ENCODE measurements at places on chromosomes 16 and 17. TPM values are rescaled to one million over a fixed set of nuclear protein-coding genes. Genes with fewer than 3 reads are reported as not detected.

DNA sequence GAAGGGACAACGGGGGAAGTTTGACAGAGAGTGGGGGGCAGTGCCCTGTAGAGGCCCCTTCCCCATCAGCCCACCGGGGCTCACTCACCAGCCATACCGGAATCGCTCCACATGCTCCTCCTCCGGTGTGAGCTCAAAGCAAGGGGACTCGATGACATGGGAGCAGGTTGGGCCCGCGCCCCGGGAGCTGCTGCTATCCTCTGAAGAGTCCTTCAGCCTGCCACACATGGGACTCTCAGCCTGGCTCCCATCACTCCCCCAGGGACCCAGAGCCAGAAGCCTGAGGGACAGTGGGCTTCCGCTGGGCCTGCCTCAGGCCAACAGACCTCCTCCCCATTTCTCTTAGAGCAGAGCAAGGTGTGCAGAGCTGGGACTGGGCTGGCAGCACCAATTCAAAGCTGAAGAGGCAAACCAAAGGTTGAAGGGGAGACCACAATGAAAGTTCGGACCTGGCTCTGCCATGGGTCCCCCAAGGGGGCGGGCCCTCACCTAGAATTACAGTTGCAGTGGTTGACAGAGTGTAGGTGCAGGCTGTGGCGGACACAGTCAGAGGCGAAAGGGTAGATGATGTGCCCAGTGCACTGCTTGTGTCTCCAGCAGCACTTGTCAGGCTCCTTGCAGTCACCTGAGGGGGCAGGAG, 7.3 kb downstream of the PROCA1 start:
- H3K36me3 ChIP-seq, result peaks cover 24% of the 10 kb centered on the region
- no peaks in the 10 kb centered on the region for H3K4me1 ChIP-seq
- DNase-seq, result no peak

DNA sequence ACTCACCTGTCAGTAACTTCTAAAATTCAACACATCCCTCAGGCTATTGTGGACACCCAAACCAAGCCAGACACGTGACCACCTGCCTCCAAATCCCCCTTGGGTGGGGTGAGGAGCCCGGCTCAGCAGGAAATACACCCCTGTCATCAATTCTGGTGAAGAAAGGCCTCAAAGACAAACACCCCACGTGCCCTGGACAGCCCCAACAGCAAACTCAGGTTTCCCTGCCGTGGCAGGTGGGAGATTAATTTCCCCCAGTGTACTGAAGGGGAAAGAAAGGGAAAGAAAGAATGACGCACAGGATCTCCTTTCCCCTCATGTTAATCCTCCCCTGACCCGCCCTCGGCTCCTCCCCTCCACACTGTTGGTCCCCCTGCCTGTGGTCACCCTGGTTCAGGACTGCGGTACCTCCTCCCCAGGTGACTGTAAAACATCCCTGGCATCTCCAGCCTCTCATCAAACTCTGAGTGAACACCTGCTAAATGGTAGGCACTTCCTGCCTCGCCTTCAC, 98.3 kb downstream of the ZNF423 start:
- H3K36me3 ChIP-seq, result no peaks in the 10 kb centered on the region
- DNase-seq, result no peak
- peaks cover 1% of the 10 kb centered on the region for H3K27me3 ChIP-seq
- H3K4me1 ChIP-seq, result peaks cover 18% of the 10 kb centered on the region
- no peak overlapping the region for H3K27ac ChIP-seq
- no peak overlapping the region for H3K4me3 ChIP-seq

MYH11 gene
- total RNA-seq, result 57.8 TPM

- H3K27ac ChIP-seq, result no peak overlapping the region
- no peaks in the 10 kb centered on the region for H3K36me3 ChIP-seq
- H3K27me3 ChIP-seq, result peaks cover 2% of the 10 kb centered on the region
- H3K4me3 ChIP-seq, result no peak overlapping the region
These were observed 7.4 kb upstream of the MT1E start for GRCh38 chr16:56618138-56618537.

LRRC75A gene
- total RNA-seq, result 4.1 TPM

DNA sequence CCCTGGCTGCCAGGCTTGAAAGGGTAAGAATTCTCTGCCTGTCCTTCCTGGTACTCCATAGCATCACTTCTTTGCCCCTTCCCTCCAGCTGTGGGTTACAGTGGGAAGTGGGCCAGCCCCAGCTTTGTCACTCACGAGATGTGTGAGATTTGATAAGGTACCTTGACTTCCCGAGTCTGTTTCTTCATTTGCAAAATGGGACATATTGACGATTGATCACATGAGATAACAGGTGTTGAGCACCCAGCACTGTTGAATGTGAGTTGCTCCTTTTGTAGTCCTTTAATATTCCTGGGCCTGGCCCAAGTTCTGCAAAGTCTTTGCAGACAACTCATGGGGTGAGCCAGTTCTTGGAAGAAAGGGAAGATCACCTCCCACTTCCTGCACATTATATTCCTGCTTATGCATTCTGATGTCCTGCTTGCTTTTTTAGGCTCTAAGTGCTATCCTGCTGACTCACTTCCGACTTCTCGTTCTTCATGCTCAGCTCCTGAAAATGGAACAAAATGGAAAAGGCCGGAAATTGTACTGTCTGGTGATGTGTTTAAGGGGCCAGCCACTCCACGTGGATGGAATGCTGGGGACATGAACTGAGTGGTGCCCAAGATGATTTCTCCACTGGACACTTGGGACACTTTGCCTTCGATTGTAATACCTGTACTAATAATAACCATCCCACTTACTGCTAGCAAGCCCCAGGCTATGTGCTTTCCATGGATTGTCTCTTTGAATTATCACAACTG, 8.3 kb upstream of the NLK start:
- no peaks in the 10 kb centered on the region for H3K36me3 ChIP-seq
- no peak for DNase-seq
- H3K27me3 ChIP-seq, result peaks cover 3% of the 10 kb centered on the region
- H3K4me3 ChIP-seq, result no peak overlapping the region
- peak overlapping the region; percentile 53 for H3K27ac ChIP-seq

DNA sequence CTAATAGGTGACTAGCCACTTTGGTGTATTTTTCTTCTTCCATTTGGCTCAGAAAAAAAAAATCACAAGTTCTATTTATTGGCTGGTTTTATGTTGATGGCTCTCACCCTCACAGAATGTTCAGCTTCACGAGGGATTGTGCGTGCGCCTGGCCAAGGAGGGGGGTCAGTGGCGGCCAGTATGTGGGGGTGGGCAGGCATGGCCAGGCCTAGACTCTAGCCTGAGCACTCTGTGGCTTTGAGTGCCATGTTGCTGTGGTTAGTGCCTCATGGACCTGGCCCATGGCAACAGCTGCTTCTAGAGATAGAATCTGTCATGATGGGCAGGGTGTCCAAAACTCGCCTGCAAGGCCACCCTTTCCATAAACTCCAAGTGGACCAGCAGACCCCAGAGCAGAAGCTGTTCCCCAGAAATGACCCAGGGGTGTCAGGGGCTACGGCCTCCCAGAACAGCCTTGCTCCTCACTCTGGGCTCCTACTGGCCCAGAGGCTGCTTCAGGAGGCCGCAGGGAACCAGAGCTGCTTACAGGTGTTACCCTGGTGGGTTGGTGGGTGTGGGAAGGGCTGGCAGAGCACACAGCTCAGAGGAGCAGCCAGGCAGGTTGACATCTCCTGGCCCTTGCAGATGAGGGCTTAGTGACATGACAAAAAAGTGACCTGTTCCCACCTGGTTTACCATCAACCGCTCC, 124.9 kb downstream of the SOCS1 start:
- no peaks in the 10 kb centered on the region for H3K27me3 ChIP-seq
- H3K27ac ChIP-seq, result no peak overlapping the region
- peaks cover 69% of the 10 kb centered on the region for H3K4me1 ChIP-seq
- peak; percentile 56 for DNase-seq
- H3K4me3 ChIP-seq, result no peak overlapping the region

- no peaks in the 10 kb centered on the region for H3K4me1 ChIP-seq
- H3K27ac ChIP-seq, result no peak overlapping the region
- DNase-seq, result no peak
- peaks cover 21% of the 10 kb centered on the region for H3K27me3 ChIP-seq
These were observed 67.5 kb upstream of the TMEM132E start for GRCh38 chr17:34511931-34512330.

DNA sequence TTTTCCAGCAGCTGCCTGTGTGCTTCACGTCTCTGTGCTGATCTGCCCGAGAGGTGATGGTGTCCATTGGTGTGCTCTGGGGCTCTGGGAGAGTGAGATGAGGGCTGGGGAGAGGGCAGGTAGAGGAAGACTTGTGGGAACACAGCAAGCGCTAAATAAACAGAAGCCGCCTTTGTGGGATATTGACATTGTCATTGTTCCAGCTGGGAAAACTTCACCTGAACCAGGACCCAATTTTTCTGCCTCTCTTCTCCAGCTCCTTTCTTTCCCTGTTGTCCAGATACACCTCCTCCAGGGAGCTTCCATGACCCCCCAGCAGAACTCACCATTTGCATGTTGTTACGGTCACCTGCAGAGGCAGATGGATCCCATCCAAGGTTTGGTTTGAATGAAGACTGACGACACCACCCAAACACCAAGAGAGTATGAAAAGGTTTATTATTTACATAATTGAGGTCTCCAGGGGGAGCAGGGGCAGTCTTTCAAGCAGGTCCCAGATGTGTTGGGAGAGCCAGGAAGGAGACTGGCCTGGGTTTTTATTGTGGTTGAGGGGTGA, 3.6 kb upstream of the ITGA3 start:
- no peaks in the 10 kb centered on the region for H3K36me3 ChIP-seq
- peak overlapping the region; percentile 79 for H3K27ac ChIP-seq
- peak; percentile 14 for DNase-seq
- H3K4me3 ChIP-seq, result no peak overlapping the region

DNA sequence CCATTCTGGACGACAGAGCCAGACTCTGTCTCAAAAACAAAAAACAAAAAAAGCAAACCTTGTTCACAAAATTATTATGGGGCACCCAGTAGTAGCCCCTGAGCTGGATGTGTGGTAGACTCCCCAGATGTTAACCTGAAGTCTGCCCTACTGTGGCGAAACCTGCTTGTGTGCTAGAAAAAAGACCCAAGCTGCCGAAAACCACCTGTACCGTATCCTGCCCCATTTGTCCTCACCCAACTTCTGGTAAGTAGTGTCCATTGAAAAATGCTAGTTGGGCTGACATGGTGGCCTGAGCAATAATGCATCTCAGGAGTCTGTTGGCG, 9.1 kb downstream of the RMI2 start:
- no peaks in the 10 kb centered on the region for H3K36me3 ChIP-seq
- H3K4me1 ChIP-seq, result peaks cover 54% of the 10 kb centered on the region
- no peak overlapping the region for H3K4me3 ChIP-seq
- H3K27me3 ChIP-seq, result no peaks in the 10 kb centered on the region
- DNase-seq, result no peak

DNA sequence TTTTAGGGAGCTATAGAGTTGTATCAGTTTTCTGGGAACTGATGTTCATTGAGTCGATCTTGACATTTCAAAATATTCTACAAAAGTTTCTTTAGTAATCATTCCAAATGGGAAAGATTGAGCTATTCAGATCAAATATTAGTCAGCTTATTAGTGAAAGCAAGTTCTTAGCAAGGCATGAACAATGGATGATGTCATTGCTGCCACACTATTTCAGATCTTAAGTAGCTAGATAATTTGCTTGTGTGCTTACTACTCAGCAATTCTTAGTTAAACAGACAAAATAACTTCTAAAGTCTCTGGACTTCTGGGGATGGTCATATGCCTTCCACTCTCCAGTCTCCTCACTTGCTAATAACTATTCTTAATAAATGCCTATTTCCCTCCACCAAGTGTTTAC, 69.0 kb upstream of the CDH8 start:
- DNase-seq, result no peak
- H3K27ac ChIP-seq, result no peak overlapping the region
- peaks cover 14% of the 10 kb centered on the region for H3K27me3 ChIP-seq
- H3K36me3 ChIP-seq, result no peaks in the 10 kb centered on the region
- H3K4me1 ChIP-seq, result no peaks in the 10 kb centered on the region
- no peak overlapping the region for H3K4me3 ChIP-seq

DNA sequence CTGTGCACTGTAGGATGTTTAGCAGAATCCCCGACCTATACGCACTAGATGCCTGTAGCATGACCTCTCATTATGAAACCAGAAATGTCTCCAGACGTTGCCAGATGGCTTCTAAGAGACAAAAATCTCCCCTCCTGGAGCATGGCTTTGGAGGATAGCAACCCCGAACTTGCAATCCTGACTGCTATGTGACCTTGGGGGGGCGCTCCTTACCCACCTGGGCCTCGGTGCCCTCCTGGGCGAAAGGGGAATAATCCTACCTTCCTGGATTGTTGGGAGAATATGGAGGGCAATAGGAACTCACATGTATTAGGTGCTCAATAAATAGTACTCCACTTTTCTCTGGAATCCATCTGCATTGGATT, 8.1 kb downstream of the MRM1 start:
- H3K27ac ChIP-seq, result no peak overlapping the region
- H3K4me3 ChIP-seq, result no peak overlapping the region
- H3K4me1 ChIP-seq, result peaks cover 8% of the 10 kb centered on the region
- no peaks in the 10 kb centered on the region for H3K27me3 ChIP-seq

SLC16A6 gene
- total RNA-seq, result 0.15 TPM

GRCh38 chr17:40068917-40069750, 6.4 kb downstream of the THRA start:
- peak; percentile 96 for DNase-seq
- H3K4me3 ChIP-seq, result peak overlapping the region; percentile 72
- no peaks in the 10 kb centered on the region for H3K27me3 ChIP-seq

NAA60 gene
- total RNA-seq, result 46.5 TPM

DNA sequence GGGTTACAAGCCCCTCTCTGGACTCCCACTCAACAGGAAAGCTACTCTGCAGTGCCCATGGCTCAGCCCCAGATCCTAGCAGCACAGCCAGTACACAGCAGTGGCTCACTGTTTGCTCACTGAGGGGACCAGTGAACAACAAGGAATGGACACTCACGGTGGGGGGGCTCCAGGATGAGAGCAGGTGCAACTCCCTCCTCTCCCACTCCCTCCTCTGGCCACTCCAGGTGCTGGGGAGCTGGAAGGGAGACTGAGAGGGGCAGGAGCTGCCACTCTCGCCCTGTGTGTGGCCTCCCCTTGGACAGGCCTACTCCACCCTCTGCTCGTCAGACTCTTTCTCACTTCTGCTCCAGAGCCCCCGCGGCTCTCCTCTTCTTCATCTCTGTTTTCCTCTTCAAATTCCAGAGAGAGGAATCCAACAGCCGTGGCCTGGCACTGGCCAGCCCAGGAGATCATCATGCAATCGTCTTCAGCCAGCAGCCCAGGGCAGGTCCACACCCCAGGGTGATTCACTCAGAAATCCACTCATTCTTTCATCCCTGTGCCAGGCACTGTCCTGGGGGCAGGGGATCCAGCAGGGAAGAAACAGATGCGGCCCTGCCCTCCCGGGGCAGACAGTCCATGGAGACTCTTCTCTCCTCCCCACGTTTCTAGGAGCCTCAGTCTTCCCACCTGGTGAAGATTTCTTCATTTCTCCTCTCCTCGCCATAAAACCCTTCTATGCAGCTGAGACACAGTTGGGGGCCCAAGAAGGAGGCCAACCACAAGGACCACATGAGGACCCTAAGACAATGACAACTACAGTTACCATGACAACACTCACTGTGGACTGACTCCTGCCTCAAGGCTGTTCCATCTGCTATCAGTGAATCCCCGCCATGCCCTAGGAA, 30.7 kb downstream of the CFAP20 start:
- H3K27ac ChIP-seq, result no peak overlapping the region
- H3K36me3 ChIP-seq, result no peaks in the 10 kb centered on the region
- peaks cover 4% of the 10 kb centered on the region for H3K27me3 ChIP-seq
- H3K4me3 ChIP-seq, result no peak overlapping the region

- H3K4me1 ChIP-seq, result peaks cover 29% of the 10 kb centered on the region
- no peak overlapping the region for H3K4me3 ChIP-seq
- no peak for DNase-seq
- no peaks in the 10 kb centered on the region for H3K27me3 ChIP-seq
- H3K36me3 ChIP-seq, result no peaks in the 10 kb centered on the region
- no peak overlapping the region for H3K27ac ChIP-seq
These were observed 700.3 kb downstream of the CDH11 start for GRCh38 chr16:64421515-64421914.

- H3K4me3 ChIP-seq, result no peak overlapping the region
- H3K4me1 ChIP-seq, result peaks cover 44% of the 10 kb centered on the region
These were observed 120.9 kb downstream of the PRKCA start for GRCh38 chr17:66423056-66423955.
